ENCODE measurements at places on chromosomes 13 and 19.

DNA sequence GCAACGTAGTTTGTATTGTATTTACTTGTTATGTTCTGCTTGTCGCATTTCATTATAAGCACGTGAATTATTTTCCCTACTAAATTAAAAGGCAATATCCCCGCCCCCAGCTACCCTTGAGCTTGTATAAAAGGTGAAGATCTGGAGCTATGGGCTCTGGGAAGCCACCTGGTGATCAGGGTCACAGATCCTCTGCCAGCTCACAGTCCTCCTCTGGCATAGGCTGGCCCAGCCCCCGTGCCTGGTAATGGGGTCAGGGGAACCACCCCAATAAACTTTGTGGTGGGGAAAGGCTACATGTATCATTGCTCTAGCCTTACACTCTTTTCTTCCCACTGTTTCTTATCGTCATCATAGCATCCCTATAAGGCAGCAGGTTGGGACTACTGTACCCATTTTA is 190.2 kb upstream of the TSHZ3 start:
- DNase-seq: no peak

- no peak for DNase-seq
Observed at GRCh38 chr13:66659701-66660467, 570.3 kb downstream of the PCDH9 start.

- no peak for DNase-seq
Observed at GRCh38 chr13:34990399-34991214, 48.5 kb downstream of the NBEA start.

GRCh38 chr13:25844559-25845434 is 207.0 kb downstream of the SHISA2 start:
- no peak for DNase-seq

GRCh38 chr13:100090861-100091260 is 2.0 kb downstream of the PCCA start:
- no peak for DNase-seq

GRCh38 chr19:46863818-46864629 is 3.2 kb downstream of the ARHGAP35 start:
- no peak for DNase-seq

DNA sequence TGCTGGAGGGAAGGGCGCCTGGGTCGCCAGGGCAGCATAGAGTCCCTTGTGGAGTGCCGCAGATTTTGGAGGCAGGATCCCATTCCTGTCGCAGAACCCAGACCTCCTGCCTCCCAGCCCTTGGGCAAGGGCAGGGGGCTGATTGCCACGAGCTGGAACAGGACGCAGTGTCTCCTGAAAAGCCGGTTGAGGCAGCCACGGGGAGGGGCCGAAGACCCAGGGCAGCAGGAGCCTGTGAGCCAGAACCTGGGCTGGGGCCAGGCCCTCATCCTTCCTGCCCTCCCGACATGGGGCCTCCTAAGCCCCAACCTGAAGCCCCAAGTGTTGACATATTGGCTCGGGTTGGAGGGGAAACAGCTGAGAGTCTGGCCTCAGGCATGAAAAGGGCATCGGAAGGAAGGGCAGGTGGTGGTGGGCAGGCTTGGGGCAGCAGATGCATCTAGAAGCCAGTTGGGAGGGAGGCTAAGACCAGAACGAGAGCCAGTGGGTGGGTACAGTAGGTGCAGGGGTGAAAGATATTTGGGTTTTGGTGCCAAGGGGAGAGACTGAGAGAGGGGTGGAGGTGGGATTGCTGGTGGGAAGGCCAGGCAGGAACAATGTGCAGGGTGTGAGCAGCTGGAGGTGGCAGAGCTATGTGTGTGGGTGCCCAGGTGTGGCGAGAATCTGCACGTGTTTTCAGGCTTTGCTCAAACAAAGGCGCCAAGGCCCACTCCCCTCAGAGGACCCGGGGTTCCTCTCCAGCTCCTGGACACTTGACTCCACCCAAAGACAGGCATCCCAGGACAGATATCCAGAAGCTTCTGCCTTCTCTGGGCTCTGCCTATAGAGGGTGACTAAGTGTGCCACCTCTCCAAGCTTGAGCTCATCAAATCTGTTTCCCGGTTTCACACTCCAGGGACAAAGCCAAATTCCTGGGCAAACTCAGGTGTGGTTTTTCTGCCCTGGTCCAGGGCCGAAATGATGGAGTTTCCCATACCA is 1.4 kb upstream of the SBSN start:
- no peak for DNase-seq

DNA sequence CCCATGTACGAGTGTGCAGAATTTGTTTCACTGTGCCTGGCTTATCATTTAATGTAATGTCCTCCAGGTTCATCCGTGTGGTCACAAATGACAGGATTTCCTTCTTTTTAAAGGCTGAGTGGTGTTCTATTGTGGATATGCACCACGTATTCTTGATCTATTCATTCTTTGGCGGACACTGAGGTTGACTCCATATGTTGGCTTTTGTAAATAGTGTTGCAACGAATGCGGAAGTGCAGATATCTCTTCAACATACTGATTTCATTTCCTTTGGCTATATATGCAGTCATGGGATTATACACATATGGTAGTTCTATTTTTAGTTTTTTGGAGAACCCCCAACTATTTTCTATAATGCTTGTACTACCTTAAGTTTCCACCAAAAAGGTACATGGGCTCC is 13.0 kb downstream of the OR7A5 start:
- no peak for DNase-seq

DNA sequence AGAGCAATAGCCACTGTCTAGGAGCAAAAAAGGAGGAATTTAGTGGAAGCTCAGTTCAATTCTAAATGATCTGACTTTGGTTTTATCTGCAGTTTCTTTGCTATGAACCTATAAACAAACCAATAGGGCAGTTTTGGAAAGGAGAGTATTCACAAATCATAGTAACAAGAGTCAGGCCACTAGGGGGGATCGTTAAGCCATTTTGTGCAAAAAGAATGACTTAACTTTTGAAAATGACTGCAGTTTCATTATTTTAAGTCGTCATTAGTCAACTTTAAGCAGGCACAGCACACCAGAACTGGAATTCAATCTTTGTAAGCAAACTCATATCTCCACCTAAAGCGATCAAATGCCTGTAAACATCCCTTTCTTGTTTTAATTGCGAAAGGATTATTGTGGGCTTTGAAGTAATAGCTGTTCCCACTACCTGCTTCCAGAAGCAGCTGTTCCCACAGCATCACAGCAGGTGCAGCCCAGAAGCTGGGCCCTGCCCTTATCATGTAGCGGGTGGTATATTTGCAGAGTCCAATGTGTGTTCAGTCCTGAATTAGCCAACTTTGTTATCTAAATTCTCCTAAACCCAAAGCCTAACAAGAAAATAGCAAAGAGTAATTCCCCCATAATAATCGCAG is 51.5 kb downstream of the SOX21 start:
- no peak for DNase-seq

DNA sequence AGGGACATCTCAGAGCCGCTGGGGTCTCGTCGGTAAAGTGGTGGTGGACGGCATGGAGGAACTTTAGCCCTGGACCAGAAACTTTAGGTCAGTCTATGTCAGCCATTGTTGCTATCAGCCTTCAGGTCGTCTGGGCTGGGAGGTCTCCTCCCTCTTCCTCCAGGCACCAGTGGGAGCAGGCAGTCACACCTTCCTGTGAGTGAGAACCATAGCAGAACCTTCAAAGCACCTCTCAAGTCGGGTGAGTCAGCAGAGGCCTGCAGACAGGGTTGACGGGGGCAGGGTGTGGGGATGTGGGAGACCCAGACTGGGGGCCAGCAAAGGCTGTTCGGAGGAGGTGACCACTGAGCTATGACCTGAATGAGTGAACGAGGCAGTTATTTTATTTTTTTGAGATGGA is 15.4 kb upstream of the SBNO2 start:
- no peak for DNase-seq

- peak; percentile 6 for DNase-seq
Observed at GRCh38 chr19:3852614-3853254, 16.1 kb downstream of the ZFR2 start.

- DNase-seq: no peak
Observed at GRCh38 chr19:45873219-45873772, 9.2 kb downstream of the FOXA3 start.

- DNase-seq: no peak
Observed at GRCh38 chr19:41540041-41540695, 35.8 kb upstream of the CEACAM21 start.

DNA sequence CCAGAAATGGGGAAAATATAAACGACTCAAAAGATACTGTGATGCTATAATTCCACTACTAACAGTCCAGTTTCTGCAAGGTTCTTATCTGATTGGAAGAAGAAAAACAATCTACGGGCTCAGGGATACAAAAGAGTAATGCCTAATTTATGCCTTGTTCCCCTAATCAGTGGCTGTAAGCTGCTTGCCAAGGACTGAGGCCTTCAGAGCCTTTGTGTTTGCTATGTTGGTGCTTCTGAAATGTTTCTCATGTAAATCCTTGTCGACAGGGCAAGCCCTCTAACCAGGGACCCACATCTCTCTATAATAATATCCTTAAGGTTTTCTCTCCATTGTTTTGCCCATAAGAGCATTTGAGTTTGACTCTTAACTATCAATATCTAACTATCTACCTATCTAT is 89.7 kb upstream of the CLDN10 start:
- no peak for DNase-seq

DNA sequence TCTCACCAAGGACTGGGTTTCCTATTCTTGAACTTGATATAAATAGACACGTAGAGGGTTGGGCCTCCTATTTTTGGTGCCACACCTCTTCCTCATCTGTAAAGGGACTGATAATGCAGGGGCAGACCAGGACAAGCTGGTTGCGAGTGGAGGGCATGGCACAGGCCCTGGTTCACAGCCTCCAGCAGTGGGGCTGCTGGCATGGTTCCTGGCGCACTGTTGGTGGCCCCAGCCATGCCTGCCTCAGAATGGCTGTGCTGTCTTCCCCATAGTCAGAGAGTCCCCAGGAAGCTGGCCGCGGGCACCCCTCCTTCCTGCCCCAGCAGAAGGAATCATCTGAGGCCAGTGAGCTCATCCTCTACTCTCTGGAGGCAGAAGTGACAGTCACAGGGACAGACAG is 10.5 kb upstream of the OVOL3 start:
- DNase-seq: no peak

GRCh38 chr13:106424805-106425204 is 110.7 kb downstream of the EFNB2 start:
- DNase-seq: no peak

GRCh38 chr13:42812316-42812715 is 30.9 kb downstream of the FAM216B start:
- no peak for DNase-seq

- DNase-seq: no peak
Observed at GRCh38 chr13:114082849-114083645, 49.4 kb downstream of the RASA3 start.

GRCh38 chr19:36819130-36819630 is 19.0 kb downstream of the ZNF790 start:
- no peak for DNase-seq

DNA sequence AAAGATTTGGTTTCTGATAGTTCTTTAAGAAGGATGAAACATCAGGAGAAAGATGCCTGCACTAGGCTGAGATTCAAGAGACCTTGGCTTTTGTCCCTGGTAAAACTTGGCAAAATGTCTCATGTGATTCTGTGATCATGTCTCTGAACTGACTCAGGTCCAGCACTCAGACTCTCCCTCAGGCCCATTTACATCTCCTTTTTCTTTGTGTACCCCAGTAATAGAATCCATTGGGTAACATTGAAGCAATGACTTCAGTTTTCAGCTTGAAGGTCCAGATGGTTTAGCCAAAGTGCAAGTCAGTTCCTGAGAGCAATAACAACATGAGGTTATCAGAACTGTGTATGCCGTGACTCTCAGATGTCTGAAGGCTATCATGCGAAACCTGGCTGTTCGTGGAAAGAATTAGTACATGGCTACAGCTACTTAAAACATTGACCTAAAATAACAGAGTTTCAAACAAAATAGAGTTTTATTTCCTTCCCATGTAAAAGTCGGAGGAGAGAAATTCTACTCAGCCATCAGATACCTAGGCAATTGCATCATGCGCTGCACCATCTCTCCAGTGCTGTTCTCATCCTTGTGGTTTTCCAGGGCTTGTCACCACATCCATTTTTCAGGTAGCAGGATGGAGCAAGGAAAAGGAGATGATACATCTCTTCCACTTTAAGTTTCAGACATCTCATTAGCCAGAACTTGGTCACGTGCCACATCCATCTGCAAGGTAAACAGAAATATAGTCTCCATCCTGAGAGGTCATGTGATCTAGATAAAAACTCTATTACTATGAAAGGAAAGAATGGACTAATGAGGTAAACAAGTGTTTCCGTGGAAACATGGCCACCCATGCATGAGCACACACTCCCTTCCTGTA is 117.3 kb downstream of the POSTN start:
- peak; percentile 9 for DNase-seq

DNA sequence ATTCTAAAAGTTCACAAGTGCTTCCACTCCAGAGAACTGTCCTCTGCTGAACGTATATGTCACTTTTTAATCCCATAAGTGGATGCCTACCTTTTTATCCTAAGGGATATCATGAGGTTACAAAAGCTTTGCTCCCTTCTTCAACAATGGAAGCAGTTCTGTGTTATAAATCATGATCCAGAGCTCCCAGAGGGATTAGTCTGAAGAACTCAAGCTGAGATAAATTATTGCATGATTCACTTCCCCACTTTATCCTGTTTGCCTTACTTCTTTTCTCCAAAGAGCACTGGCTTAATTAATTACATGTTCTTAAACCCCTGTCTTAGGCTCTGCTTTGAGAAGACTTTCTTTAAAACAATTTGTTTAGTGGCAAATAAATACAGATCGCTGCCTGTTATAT is 246.7 kb downstream of the PCDH17 start:
- no peak for DNase-seq

DNA sequence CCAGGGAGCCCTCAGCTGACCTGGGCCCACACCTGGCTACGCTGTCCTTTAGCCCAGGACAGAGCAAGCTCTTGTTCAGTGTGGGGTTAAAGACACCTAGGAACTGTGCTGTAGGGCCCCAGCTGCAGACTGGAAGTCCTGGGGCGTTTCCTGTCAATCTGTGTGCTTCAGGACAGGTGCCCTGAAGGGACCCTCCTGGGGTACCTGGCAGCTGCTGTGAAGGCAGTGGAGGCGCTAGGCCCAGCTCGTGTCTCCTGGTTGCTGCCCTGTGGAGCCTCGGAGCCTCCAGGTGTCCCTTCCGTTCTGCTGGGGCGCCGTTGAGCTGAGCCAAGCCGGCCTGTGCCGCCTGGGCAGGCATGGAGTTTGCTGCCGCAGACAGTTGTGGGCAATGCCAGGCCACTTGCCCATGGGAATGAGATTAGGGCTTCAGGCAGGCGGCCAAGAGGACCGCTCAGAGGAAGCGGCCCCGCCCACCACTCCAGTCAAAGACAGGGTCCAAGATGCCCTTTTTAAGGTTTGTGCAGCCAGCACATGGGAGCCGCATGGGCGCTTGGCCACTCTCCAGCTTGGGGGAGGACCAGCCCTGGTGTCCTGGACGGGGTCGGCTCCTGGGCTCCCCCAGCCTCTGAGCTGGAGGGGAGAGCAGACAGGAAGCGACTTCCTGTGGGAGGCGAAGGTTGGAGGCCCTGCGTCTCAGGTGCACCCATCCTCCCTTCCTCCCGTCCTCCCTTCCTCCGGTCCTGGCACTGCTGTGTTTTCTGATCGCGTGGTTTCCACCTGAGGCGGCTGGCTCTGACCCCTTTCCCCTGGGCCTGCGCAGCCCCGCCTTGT is 4.0 kb downstream of the PTBP1 start:
- DNase-seq: no peak
